Activated CD8-positive, alpha-beta memory T cell treated with anti-CD3 and anti-CD28 coated beads for 36 hours (primary cell): ENCODE measurements at places on chromosomes 7 and 10. TPM values are rescaled to one million over a fixed set of nuclear protein-coding genes. Genes with fewer than 3 reads are reported as not detected.

The BPGM gene
- total RNA-seq = 18.3 TPM

The CC2D2B gene
- not detected for total RNA-seq

The TBC1D12 gene
- 0.93 TPM for total RNA-seq

The CALD1 gene
- total RNA-seq = 1.7 TPM

The HOXA9 gene
- not detected for total RNA-seq

The LIPK gene
- total RNA-seq = not detected

The IL15RA gene
- 31.8 TPM for total RNA-seq

The SPDYE16 gene
- total RNA-seq = 0.30 TPM

The AEBP1 gene
- total RNA-seq = 14.0 TPM

The SPDYE6 gene
- total RNA-seq = not detected

The TRPV6 gene
- not detected for total RNA-seq

The ETV1 gene
- 0.38 TPM for total RNA-seq

The NEUROG3 gene
- not detected for total RNA-seq

The CAMK1D gene
- total RNA-seq = 8.7 TPM

The ANKRD30A gene
- not detected for total RNA-seq

The EBLN1 gene
- not detected for total RNA-seq

The ADO gene
- total RNA-seq = 33.4 TPM

The IDI1 gene
- 64.5 TPM for total RNA-seq

The TWIST1 gene
- not detected for total RNA-seq

The LRRD1 gene
- not detected for total RNA-seq

The LHFPL3 gene
- not detected for total RNA-seq

The CALCR gene
- not detected for total RNA-seq

The BMPER gene
- total RNA-seq = not detected

The GPR141 gene
- not detected for total RNA-seq
